Hematopoietic multipotent progenitor cell treated with erythropoietin and hydrocortisone succinate and interleukin-3 and kit ligand, for 17 days (in vitro differentiated cells): ENCODE measurements at places on chromosomes 5 and 9.

DNA sequence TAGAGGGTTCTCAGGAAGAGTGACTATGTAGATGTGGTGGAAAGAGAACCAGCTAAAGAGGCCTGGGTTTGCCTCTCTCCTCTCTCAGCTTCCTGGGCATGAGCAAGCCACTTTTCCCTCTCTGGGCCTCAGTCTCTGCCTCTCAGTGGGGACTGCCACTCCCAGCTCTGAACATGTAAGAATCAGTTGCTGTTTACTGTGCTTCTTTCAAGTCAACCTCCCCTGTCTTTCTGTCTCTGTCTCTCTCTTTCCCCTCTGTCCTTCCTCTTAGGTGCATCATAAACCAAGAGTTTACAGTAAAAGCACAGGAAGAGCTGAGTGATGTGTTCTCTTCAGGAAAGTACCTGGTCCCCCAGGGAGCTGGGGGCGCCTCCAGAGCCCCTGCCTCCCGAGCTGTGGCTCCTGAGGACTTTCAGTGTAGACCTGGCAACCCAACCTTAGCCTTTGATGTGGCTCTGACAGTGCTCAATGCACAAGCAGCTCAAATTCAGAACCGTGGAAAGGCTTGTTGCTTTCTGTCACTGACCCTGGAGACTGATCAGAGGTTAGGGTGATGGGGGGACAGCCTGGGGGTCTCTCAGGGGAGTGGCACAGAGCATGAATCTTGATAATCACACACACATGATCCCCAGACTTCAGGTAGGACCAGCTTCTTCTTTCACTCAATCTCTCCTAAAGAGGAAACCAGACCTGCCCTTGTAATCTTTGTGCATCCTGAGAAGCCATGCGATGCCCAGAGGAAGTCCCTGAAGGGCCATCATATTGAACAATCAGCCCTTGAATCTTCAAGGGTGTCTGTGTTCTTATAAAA lies 59.4 kb upstream of the TNFSF8 start:
- no peak for DNase-seq

DNA sequence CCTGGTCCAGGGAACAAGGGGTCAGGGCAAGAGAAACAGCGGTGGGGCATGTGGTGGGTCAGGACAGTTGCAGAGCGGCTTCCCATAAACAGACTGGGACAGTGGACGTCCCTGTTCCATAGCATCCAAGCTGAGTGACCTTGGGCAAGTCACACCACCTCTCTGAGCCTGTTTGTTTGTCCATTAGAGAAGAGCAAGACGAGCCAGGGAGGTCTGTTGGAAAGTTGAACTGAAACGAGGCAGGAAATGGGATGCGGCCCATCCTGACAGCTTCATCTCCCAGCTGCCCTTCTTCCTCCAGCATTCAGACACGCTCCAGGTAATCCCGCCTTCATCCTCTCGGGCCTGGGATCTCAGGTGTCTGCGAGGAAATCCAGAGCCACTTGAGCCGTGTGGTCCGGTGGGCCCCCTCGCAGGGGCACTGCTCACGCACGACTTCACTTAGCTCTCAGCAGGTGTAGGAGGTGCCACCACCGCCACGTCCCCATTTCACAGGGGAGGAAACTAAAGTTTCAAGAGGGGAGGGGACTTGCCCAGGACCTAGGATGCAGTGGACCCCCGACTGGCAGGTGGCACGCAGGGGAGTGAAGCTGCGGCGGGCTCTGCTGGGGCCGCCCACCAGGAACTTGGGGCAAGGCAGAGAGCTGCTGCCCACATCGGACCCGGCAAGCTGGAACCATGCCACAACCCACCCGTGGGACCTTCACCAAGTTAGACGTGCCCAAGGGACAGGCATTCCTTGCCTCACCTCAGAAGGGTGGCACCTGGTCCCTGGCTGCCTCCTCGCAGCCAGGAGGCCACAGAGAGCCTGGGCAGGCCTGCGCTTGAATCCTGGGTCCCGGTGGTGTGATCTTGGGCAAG lies 13.0 kb downstream of the PTGES2 start:
- DNase-seq, result peak; percentile 27

DNA sequence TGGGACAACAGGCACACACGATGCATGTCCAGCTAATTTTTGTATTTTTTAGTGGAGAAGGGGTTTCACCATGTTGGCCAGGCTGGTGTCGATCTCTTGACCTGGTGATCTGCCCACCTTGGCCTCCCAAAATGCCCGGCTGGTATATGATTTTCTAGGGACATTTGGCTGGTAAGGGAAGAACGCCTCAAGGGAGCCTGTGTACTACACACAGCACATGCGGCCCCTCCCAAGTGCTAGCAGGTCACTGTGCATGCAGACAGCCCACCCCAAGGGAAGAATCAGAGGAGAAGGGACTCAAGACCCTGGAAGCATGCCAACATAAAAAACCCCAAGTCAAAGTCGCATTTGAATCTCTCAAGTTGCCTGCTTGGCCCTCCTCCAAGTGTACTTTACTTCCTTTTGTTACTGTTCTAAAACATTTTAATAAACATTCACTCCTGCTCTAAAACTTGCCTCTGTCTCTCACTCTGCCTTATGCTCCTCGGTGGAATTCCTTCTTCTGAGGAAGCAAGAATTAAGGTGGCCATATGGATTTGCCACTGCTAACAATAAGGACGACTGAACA lies 24.3 kb upstream of the OTULINL start:
- no peak for DNase-seq

DNA sequence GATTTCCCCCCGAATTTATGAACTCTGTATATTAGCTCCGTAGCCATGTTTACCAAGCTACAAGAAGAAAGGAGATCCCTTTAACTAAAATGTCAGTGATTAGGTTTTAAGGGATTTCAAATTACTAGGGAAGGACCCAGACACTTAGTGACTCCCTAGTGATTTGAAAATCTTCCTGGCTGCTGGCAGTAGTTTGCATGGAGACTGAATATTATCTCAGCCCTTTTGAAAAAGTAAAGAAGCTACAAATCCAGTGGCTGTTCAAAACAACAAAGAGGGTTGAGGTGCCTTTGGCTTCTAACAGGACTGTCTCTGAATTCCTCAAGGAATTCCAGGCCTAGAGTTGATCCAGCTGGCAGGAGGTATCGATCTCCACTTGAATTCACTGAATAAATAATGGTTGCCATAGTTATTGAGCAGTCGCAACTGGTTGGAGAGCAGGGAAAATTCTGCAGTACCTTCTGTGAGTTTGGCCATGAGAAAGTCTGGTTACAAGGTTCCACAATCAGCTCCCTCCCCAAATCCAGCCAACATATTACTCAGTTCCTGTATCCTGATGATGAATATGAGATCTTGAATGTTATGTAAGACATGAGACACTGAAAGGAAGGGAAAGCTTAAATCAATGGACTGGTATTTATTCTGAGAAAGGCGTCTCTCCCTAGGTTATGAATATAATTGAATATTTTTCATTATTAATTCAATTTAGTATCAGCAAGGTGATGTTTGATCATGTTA lies 37.7 kb downstream of the NR4A3 start:
- DNase-seq, result no peak

GRCh38 chr9:36787709-36788108 lies 215.0 kb downstream of the MELK start:
- DNase-seq, result no peak

GRCh38 chr5:174694611-174695010 lies 29.8 kb upstream of the MSX2 start:
- DNase-seq, result no peak

GRCh38 chr5:170427672-170428236 lies 38.6 kb upstream of the KCNMB1 start:
- no peak for DNase-seq

GRCh38 chr5:18749763-18750162 lies 1115.5 kb downstream of the TAF11L14 start:
- DNase-seq, result no peak

- DNase-seq, result no peak
These were observed 25.1 kb upstream of the SHB start for GRCh38 chr9:38094165-38094564.

- no peak for DNase-seq
These were observed 111.3 kb downstream of the SSBP2 start for GRCh38 chr5:81639556-81639955.

DNA sequence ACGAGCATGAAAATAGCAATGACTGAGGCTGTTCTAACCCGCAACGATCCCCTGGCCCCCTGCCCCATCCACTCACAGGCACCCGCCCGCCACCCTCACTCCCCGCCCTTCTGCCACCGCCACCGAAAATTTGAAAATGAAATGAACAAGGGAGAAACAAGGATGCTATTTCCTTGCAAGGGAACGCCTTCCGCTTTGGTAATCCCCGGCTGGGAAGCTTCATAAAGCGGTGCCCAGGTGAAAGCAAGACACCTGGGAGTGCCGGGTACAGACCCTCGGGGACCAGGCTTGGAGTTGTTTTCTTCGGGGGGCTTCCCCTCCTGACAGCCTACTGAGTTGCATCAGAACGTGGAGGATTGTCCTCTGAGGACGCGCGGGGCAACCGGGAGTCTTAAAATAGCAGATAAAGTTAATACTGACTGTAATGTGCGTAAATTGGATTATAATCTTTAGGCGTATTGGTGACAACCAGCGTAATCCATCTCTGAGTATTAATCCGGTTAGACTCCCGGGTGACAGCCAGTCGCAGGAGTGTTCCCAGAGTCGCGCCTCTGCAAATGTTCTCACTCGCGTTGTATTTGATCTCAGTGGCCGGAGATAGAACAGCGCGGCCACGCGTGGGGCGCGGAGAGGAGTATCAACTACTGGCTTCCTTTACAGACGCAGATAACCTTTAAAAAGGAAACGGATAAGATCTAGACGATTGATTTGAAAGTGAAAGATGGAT lies 885 bp upstream of the MLLT3 start:
- peak; percentile 15 for DNase-seq

DNA sequence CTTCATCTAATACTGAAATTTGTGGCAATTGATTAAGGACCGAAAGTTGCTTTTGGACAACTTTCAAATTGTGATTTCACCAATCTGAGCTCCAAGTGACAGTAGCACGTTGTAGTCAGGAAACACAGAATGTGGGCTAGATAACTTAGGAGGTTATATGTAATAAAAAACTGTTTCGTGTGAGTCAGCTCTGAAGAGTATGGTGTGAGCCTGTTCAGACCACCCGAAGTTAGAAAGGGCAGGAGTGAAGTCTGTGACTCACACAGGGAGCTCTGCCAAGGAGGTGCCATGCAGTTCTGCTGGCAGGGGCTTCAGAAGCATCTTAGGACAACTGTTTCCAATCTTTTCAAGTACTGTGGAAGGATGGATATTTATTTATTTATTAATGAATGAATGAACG lies 16.4 kb upstream of the ZBTB34 start:
- no peak for DNase-seq

DNA sequence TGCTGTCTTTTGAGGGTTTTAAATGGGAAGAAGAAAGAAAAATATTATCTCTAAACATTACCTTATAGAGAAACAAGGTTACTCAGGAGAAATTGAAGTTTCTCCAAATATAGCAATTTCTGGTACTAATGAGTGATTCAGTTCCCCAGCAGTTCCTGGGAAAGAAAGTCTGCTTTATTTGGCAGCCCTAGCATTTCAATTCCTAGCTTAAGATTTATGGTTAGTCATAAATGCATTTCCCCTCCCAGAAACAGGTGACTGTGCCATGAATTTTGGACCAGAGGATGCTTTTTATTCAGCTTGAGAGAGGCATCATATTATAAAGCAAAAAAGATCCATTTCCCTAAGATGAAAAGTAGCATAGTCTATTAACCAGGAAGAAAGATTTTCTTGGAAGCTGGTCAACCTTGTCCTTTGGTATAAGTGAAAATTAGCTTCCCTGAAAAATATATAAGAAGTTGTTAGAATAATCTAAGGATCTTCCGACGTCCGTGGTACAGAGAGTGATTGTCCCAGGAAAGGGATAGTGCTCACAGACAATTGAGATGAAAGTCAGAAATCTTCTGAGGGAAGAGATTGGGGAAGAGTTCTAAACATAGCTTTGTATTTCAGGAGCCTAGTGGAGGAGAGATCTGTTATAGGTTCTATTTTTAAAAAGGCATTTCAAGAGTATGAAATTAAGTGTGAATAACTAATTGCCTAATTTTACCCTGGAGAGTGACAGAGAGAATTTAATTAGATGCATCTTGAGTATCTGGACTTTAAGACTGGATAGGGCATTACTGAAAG lies 164.9 kb downstream of the ESM1 start:
- no peak for DNase-seq

- no peak for DNase-seq
These were observed 41.6 kb downstream of the ADAMTS2 start for GRCh38 chr5:179303451-179304200.

GRCh38 chr5:9927106-9927505 lies 297.0 kb upstream of the TAS2R1 start:
- DNase-seq, result no peak

- DNase-seq, result no peak
These were observed 77.3 kb upstream of the ZNF366 start for GRCh38 chr5:72584466-72584865.

DNA sequence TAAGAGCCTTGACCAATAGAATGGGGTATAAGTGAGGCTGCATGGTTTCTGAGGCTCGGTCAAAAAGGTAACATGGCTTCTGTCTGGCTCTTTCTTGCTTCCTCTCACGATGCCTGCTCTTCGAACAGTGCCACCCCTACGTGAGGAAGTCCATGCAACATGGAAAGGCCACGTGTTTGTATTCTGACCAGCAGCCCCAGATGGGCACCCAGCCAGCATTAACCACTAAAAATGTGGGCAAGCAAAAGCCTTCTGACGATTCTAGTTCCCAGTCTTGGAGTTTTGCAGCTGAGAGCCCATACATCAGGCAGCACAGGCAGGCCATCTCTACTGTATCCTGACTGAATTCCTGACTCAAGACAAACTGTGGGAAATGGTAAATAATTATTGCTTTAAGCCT lies 24.2 kb upstream of the NREP start:
- no peak for DNase-seq

DNA sequence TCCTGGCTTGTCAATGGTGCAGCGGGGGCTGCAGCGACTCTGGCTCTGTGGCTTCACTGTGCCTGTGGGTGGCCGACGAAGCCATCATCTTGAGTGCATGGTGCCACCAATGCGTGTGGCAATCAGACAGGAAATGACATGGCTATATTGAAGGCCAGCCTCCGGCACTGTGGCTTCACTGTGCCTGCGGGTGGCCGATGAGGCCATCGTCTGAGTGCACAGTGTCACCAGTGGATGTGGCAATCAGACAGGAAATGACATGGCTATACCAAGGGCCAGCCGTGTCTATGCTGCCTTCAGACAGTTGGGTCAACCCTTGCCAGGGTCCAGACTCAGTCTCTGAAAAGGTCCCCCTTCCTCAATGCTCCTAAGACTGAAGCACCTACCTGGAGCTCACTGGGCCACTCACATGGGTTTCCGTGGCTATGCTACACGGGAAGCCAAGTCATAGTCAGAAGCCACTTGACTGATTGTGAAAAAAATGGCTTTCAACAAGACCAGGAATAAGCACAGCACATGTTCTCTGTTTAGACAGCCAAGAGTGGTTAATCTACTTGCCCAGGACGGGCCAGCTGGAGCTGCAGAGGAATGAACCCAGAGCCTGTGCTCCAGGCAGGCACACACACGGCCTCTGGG lies 67.5 kb upstream of the S1PR3 start:
- no peak for DNase-seq
